Activated naive CD8-positive, alpha-beta T cell treated with anti-CD3 and anti-CD28 coated beads for 36 hours (primary cell): ENCODE measurements at places on chromosomes 13 and 19. TPM values are rescaled to one million over a fixed set of nuclear protein-coding genes. Genes with fewer than 3 reads are reported as not detected.

DNA sequence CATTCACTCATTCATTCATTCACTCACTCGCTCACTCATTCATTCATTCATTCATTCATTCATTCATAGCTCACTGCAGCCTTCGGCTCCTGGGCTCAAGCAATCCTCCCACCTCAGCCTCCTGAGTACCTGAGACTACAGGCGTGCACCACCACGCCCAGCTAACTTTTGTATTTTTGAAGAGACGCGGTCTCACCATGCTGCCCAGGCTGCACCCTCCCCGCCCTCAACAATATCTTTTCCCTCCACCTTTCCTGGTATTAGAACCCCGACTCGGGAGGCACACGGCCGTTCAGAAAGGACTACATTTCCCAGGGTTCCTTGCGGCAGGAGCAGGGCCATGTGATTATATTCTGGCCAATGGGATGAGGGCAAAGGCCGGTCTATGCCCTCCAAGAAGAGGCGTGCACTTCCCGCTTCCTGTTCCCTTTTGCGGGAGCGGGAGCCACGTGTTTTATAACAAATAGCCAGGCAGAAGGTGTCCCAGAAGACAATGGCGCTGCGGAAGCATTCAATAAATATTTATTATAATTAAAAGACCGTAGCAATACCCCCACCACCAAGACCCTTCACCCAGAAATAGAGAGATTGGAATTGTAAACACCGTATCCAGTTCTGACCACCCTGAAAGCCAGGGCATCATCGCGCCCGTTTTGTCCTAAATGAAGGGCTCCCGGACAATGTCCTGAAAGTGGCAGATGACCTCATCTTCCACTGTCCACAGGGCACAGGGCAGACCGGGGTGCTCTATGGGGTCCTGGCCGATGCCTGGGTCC lies 15.9 kb downstream of the TICAM1 start:
- peaks cover 19% of the 10 kb centered on the region for H3K36me3 ChIP-seq
- peak overlapping the region; percentile 64 for H3K27ac ChIP-seq
- peaks cover 12% of the 10 kb centered on the region for H3K4me1 ChIP-seq
- H3K4me3 ChIP-seq = peak overlapping the region; percentile 75
- peak; percentile 74 for DNase-seq

DNA sequence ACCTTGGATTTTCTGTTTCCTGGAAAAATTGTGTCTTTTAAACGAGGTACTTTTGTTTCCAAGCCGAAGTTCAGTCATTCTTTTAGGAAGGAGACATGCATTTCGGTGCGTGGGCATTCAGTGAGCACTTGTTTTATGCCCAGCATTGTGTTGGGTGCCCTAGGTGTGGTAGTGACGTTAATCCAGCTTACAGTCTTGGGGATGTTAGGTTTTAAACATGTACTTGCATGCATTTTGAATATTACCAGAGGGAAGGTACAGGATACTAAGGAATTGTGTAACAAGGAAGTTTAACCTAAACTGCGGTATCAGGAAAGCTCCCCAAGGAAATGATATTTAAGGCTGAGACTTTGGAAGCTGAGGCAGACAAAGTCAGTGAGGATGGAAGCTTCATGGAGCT lies 66.3 kb downstream of the ARHGAP35 start:
- H3K4me1 ChIP-seq = peaks cover 24% of the 10 kb centered on the region
- no peak overlapping the region for H3K27ac ChIP-seq
- no peaks in the 10 kb centered on the region for H3K27me3 ChIP-seq
- DNase-seq = no peak

- DNase-seq = no peak
- H3K4me3 ChIP-seq = no peak overlapping the region
- H3K27ac ChIP-seq = no peak overlapping the region
Measured at GRCh38 chr13:90107661-90108060, 1239.8 kb upstream of the MIR17HG start.

DNA sequence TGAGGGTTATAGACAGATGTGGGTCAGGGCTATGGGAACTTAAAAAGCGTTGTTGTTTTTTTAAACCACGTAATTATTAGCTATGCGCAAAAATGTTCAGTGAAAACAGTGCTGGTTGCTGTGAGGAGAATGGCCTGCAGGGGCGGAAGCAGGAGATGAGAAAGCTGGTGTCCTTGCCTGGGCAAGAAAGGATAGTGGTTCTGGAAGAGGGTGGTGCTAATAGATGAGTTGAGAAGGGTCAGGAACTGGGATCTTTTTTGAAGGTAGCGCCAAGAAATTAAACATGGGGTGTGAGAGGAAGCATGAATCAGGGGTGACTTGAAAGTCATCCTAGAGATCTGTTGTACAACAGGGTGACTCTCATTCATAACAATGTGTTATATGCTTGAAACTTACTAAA lies 4.8 kb upstream of the SMG9 start:
- no peak overlapping the region for H3K4me3 ChIP-seq
- peaks cover 10% of the 10 kb centered on the region for H3K27me3 ChIP-seq
- peaks cover 38% of the 10 kb centered on the region for H3K36me3 ChIP-seq
- no peak overlapping the region for H3K27ac ChIP-seq
- peaks cover 52% of the 10 kb centered on the region for H3K4me1 ChIP-seq
- no peak for DNase-seq

DNA sequence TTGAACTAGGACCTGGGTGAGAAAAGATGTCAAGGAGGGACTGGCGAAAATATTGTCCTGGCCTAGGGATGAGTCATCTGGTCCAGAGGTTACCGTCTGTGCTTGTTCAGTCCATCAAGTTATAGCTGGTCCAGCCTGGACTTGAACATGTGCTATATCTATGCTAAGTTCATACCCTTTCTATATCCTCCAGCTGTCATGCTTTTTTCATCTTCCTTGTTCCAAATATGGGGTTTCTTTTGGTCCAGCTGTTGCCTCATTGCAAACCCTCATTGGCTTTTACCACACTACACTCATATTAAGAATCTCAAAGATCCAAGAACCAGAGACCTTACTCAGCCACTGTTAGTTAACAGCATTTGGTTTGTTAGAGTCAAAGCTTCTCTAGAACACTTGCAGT lies 19.1 kb upstream of the KLF12 start:
- DNase-seq = no peak
- no peak overlapping the region for H3K4me3 ChIP-seq
- H3K27ac ChIP-seq = no peak overlapping the region
- no peaks in the 10 kb centered on the region for H3K36me3 ChIP-seq
- no peaks in the 10 kb centered on the region for H3K4me1 ChIP-seq

- H3K4me3 ChIP-seq = no peak overlapping the region
- no peak for DNase-seq
- no peak overlapping the region for H3K27ac ChIP-seq
- H3K36me3 ChIP-seq = no peaks in the 10 kb centered on the region
- H3K27me3 ChIP-seq = no peaks in the 10 kb centered on the region
Measured at GRCh38 chr13:96771486-96772367, 222.5 kb downstream of the OXGR1 start.

DNA sequence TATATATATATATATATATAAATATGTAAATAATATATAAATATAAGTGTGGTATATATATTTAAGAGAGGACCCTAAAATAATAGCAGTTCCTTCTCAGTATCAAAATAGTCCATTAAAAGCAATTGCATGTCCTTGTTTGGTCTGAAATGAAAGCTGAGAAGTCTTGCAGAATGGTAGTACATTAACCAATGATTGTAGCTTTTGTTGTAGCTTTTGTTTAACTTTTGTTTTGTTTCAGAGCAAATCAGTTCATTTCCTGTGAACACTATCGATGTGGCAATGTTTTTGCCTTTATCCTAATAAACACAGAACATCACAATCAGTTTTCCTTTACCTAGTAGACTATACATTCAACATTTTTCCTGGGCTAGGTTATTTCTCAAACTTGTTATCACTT lies 1256.2 kb upstream of the SPRY2 start:
- DNase-seq = no peak
- H3K4me3 ChIP-seq = no peak overlapping the region
- no peaks in the 10 kb centered on the region for H3K36me3 ChIP-seq
- no peak overlapping the region for H3K27ac ChIP-seq
- no peaks in the 10 kb centered on the region for H3K27me3 ChIP-seq

- H3K4me1 ChIP-seq = no peaks in the 10 kb centered on the region
- peaks cover 2% of the 10 kb centered on the region for H3K36me3 ChIP-seq
- DNase-seq = no peak
- no peak overlapping the region for H3K27ac ChIP-seq
Measured at GRCh38 chr13:78709028-78709427, 50.1 kb upstream of the OBI1 start.

Gene CYP4F3
- 0.06 TPM for total RNA-seq

DNA sequence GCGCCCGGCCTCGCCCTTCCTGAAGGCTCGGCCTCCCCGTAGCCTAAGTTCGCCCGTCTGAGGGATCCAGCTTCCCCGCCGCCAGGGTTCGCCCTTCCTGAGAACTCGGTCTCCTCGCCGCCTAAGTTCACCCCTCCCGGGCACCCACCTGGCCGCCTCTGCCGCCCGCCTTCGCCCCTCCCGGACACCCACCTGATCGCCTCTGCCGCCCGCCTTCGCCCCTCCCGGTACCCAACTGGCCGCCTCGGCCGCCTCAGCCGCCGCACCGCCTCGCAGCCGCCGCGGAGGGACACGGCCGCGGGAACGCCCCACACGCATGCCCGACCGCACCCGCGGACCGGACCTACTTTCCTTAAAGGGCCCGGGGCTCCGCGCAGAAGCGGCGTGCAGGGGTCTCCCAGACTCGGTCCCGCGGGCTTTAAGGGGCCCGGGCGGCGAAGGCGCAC lies at the start of gene MOB3A:
MOB3A (minus strand) TSS at position 293 of the 446 bp plus-strand sequence. CDS start 17,766 bp downstream, outside the sequence.
- H3K27ac ChIP-seq = peak within 1 kb of the TSS; percentile 90
- peaks cover 25% of the 10 kb centered on the region for H3K36me3 ChIP-seq
- no peaks in the 10 kb centered on the region for H3K27me3 ChIP-seq
- DNase-seq = peak; percentile 91

- no peak overlapping the region for H3K27ac ChIP-seq
- no peak overlapping the region for H3K4me3 ChIP-seq
- H3K4me1 ChIP-seq = peaks cover 48% of the 10 kb centered on the region
- H3K27me3 ChIP-seq = no peaks in the 10 kb centered on the region
Measured at GRCh38 chr13:22107549-22107948, 436.7 kb downstream of the FGF9 start.

Gene ZNF534
- total RNA-seq = not detected

Gene SLC1A6
- total RNA-seq = not detected

- H3K27me3 ChIP-seq = peaks cover 18% of the 10 kb centered on the region
- H3K27ac ChIP-seq = no peak overlapping the region
- peaks cover 3% of the 10 kb centered on the region for H3K4me1 ChIP-seq
- H3K36me3 ChIP-seq = no peaks in the 10 kb centered on the region
Measured at GRCh38 chr13:106507560-106508274, 27.7 kb downstream of the EFNB2 start.

GRCh38 chr13:45537516-45537915 lies 72.8 kb downstream of the COG3 start:
- H3K4me1 ChIP-seq = no peaks in the 10 kb centered on the region
- H3K36me3 ChIP-seq = peaks cover 3% of the 10 kb centered on the region
- no peaks in the 10 kb centered on the region for H3K27me3 ChIP-seq
- H3K4me3 ChIP-seq = no peak overlapping the region

Gene PCDH17
- not detected for total RNA-seq

Gene S1PR5
- not detected for total RNA-seq

DNA sequence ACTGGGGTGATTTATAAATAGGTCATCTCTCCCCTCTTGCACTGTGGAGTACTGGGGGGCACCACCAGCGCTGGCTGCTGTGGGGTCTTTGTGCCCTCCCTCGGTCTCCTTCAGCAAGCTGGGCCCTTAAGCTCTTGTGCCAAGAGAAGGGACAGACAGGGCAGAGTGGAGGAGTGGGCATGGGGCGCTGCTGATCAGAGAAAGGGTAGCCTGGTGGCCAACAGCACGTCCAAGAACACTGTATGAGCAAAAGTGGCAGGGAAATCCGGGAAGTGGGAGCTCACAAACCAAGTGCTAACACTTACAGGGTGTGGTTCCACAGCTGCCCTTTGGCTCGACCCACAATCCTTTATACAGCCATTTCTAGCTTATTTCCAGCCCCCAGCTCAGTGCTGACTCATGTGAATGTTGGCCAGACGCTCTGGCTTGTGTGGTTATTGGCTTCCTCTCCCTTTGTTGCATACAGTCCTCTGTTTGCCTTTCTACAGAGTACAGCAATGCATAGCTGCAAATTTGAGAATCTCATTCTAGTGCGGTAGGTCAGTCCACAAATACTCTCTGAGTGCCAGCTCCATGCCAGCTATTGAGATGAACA lies 298.8 kb downstream of the SHISA2 start:
- H3K27me3 ChIP-seq = no peaks in the 10 kb centered on the region
- no peak for DNase-seq
- H3K4me1 ChIP-seq = peaks cover 5% of the 10 kb centered on the region

DNA sequence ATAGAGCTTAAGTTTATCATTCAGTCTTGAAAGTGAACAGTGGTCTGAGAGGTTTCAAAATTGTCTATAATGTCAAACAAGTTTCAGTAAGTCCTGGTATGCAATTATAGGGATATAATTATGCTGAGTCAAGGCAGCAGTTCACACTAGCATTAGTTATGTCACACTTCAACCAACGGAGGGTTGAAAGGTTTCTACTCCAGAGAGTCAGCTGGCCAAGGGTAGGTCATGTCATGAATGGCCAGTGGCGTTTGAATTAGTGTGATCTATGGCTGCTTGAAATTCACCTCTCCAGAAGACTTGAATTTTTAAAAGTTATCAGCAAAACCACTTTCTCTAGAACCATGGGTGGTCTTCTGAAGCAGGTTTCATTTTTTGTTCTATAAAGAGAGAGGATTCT lies 108.6 kb downstream of the TNFRSF19 start:
- H3K4me3 ChIP-seq = no peak overlapping the region
- no peak overlapping the region for H3K27ac ChIP-seq
- H3K36me3 ChIP-seq = no peaks in the 10 kb centered on the region
- H3K27me3 ChIP-seq = peaks cover 6% of the 10 kb centered on the region

- H3K27me3 ChIP-seq = no peaks in the 10 kb centered on the region
- no peak for DNase-seq
- no peak overlapping the region for H3K27ac ChIP-seq
- peaks cover 10% of the 10 kb centered on the region for H3K4me1 ChIP-seq
- H3K36me3 ChIP-seq = peaks cover 17% of the 10 kb centered on the region
Measured at GRCh38 chr19:39825531-39826076, 8.4 kb downstream of the DYRK1B start.

- peaks cover 4% of the 10 kb centered on the region for H3K36me3 ChIP-seq
- no peaks in the 10 kb centered on the region for H3K27me3 ChIP-seq
- no peak for DNase-seq
- H3K27ac ChIP-seq = no peak overlapping the region
- peaks cover 17% of the 10 kb centered on the region for H3K4me1 ChIP-seq
Measured at GRCh38 chr19:17484520-17485185, 14.3 kb downstream of the SLC27A1 start.
